ENCODE measurements at places on chromosomes 1 and 21.

GRCh38 chr1:24417681-24418080 is 2.1 kb downstream of the NIPAL3 start:
- H3K36me3 ChIP-seq = no peaks in the 10 kb centered on the region
- H3K4me3 ChIP-seq = no peak overlapping the region
- no peak overlapping the region for H3K27ac ChIP-seq
- no peaks in the 10 kb centered on the region for H3K27me3 ChIP-seq

DNA sequence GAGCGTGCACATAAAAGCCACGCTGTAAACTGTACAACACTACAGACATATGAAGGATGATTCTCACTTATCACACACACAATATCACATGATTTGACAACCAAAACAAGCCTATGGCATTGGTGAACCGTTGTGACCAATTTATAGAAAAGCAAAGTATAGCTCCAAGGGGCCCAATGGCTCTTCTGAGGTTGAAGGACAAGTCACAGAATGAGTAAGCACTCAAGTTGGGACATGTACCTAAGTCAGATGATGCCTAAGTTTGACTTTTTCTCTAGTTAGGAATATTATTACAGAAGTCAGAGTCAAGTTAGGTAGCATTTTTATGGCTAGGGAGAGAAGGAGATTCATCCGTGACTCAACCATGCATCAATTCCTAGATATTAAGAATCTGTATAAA is 45.7 kb downstream of the PLPP3 start:
- peaks cover 10% of the 10 kb centered on the region for H3K36me3 ChIP-seq
- no peak overlapping the region for H3K4me3 ChIP-seq
- no peak overlapping the region for H3K27ac ChIP-seq
- DNase-seq = no peak

- no peak overlapping the region for H3K4me3 ChIP-seq
- no peaks in the 10 kb centered on the region for H3K4me1 ChIP-seq
- no peak for DNase-seq
- no peaks in the 10 kb centered on the region for H3K36me3 ChIP-seq
- no peaks in the 10 kb centered on the region for H3K27me3 ChIP-seq
- no peak overlapping the region for H3K27ac ChIP-seq
Measured at GRCh38 chr1:236494586-236495466, 29.0 kb upstream of the LGALS8 start.

DNA sequence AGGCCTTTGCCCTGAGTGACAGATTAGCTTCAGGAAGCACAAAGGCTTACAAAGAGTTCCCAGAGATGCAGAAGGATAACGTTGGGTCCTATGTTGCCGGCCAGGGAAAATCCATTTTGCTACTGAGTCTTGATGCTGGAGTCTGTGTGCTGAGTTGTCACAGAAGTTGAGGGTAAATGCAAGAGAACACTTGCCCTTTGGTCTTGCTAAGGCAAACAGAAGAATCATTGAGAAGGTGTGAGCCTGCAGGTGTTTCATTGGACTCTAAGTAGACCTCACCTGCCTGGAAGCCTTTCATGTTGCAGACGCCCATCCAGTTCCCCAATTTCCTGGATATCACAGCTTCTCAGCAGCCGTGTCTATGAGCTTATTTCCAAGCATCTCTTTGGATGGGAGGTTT is 105.2 kb downstream of the PCP4 start:
- peaks cover 4% of the 10 kb centered on the region for H3K27me3 ChIP-seq
- no peak overlapping the region for H3K27ac ChIP-seq
- peak overlapping the region; percentile 7 for H3K4me3 ChIP-seq
- no peaks in the 10 kb centered on the region for H3K36me3 ChIP-seq

GRCh38 chr1:2809656-2810055 is 8.2 kb upstream of the TTC34 start:
- H3K36me3 ChIP-seq = no peaks in the 10 kb centered on the region
- no peak for DNase-seq
- no peaks in the 10 kb centered on the region for H3K4me1 ChIP-seq

DNA sequence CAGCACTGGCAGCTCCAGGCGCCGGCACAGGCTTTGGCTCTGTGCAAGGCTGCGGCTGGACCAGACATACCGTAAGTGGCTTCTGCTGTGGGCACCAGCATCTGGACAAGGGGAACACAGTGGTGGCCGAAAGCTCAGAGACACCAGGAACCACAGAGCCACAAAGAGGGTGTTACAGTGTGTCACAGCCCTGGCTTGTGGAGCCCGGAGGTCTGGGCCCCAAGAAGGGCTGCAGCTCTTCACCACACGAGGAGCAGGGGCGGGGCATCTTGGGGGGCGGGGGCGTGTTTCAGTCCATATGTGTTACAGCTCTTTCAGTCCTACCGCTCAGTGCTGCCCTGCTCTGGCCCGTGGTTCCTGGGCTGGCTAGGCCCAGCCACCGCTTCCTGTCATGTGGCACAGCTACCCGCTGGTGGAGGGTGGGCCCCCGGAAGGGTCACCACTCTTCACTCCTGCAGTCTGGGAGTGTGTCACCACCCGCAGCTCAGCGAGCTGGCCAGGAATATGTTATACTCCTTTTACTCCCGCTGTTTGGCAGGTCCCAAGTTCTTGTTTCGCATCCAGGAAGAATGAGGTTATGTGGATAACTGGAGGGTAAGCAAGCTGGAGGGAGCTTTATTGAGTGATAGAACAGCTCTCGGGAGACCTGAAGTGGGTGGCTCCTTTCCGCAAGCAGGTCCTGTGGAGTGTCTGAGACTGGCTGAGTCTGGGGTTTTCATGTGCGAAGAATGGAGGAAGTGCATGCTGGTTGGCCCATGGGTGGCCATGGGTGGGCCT is 3.3 kb upstream of the LSM10 start:
- peak overlapping the region; percentile 70 for H3K4me3 ChIP-seq
- no peaks in the 10 kb centered on the region for H3K27me3 ChIP-seq
- peak; percentile 98 for DNase-seq

- peaks cover under 1% of the 10 kb centered on the region for H3K4me1 ChIP-seq
- H3K4me3 ChIP-seq = no peak overlapping the region
Measured at GRCh38 chr1:109186733-109187086, 27.0 kb upstream of the SARS1 start.

GRCh38 chr1:241787691-241788090 is 60.3 kb upstream of the EXO1 start:
- no peaks in the 10 kb centered on the region for H3K4me1 ChIP-seq
- H3K4me3 ChIP-seq = no peak overlapping the region
- no peak for DNase-seq
- no peak overlapping the region for H3K27ac ChIP-seq
- peaks cover 29% of the 10 kb centered on the region for H3K27me3 ChIP-seq
- no peaks in the 10 kb centered on the region for H3K36me3 ChIP-seq

DNA sequence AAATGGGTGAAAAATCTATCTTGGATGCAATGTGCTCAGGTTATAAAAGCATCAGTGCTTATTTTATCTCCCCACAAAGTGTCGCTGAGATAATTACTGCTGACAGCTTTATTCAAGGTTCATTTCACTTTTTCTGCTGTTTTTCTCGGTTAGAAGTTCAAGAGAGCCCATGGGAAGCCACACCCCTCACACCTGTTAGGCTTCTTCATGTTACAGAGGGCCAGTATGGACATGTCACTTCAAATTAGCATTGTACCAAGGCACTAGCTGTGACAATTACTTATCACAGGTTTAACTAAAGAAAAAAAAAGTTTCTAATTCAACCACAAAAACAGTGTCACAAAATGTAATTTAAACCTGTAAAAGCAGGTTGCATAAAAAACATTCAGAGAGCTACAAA is 187.3 kb upstream of the DMRTA2 start:
- no peaks in the 10 kb centered on the region for H3K4me1 ChIP-seq
- no peak overlapping the region for H3K4me3 ChIP-seq
- no peak for DNase-seq

DNA sequence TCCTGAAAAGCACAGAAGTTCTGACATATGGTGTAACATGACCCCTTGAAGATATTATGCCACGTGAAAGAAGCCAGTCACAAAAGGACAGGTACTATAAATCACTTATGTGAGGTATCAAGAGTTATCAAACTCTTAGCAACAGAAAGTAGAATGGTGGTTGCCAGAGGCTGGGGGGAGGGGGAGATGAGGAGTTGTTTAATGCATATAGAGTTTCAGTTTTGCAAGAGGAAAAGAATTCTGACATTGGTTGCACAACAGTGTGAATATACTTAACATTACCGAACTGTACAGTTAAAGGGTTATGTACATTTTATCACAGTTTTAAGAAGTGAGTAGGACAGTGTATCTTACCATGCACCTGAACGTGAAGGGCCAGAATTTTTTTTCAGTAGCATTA is 80.0 kb downstream of the USP25 start:
- no peaks in the 10 kb centered on the region for H3K4me1 ChIP-seq
- no peak overlapping the region for H3K4me3 ChIP-seq
- no peak overlapping the region for H3K27ac ChIP-seq
- H3K36me3 ChIP-seq = peaks cover 28% of the 10 kb centered on the region

DNA sequence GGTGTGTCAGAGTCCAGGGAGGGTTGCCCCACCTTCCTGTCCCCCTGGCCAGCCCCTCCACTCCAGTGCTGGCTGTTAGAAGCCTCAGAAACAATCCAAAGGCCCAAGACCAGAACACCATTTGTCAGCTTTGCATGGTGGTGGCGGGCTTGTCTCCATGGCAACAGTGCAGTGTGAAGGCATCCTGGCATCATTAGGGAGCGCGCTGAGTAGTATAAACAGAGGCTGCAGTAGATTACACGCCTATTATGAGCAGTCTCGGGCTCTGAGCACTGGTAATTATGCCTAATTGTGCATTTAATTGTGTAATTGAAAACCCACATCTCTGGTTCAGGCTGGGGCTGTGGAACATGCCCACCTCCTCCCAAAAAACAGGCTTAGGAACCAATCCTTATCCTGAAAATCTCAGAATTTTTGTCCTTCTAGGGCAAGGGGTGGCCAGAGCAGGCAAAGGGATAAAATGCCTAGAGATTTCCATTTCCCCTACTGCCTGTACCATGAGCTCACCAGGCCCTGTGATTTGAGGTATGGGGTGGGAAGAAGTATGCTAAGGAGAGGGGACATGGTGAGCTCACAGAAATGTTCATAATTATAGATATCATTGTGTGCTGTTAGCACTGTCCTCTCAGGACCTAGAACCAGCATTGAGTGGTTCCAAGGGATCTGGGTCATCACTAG is 11.7 kb downstream of the NKAIN1 start:
- H3K36me3 ChIP-seq = no peaks in the 10 kb centered on the region
- H3K4me3 ChIP-seq = no peak overlapping the region
- H3K4me1 ChIP-seq = no peaks in the 10 kb centered on the region
- H3K27ac ChIP-seq = peak overlapping the region; percentile 66
- no peaks in the 10 kb centered on the region for H3K27me3 ChIP-seq

GRCh38 chr1:51422367-51423072 is 92.2 kb upstream of the TTC39A start:
- peaks cover 28% of the 10 kb centered on the region for H3K36me3 ChIP-seq
- peak overlapping the region; percentile 62 for H3K27ac ChIP-seq
- DNase-seq = no peak
- H3K27me3 ChIP-seq = no peaks in the 10 kb centered on the region
- H3K4me3 ChIP-seq = peak overlapping the region; percentile 48

GRCh38 chr1:210223226-210223904 is 9.2 kb upstream of the SERTAD4 start:
- H3K36me3 ChIP-seq = no peaks in the 10 kb centered on the region
- H3K4me3 ChIP-seq = no peak overlapping the region
- DNase-seq = no peak
- no peaks in the 10 kb centered on the region for H3K27me3 ChIP-seq
- H3K4me1 ChIP-seq = peaks cover 2% of the 10 kb centered on the region

DNA sequence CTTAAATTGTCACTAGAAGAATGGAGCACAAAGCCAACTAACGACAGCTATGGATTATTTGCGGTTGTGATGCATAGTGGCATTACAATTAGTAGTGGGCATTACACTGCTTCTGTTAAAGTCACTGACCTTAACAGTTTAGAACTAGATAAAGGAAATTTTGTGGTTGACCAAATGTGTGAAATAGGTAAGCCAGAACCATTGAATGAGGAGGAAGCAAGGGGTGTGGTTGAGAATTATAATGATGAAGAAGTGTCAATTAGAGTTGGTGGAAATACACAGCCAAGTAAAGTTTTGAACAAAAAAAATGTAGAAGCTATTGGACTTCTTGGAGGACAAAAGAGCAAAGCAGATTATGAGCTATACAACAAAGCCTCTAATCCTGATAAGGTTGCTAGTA is 13.5 kb downstream of the USP1 start:
- H3K27me3 ChIP-seq = no peaks in the 10 kb centered on the region
- no peaks in the 10 kb centered on the region for H3K4me1 ChIP-seq
- peaks cover 97% of the 10 kb centered on the region for H3K36me3 ChIP-seq
- no peak overlapping the region for H3K27ac ChIP-seq
- no peak for DNase-seq

DNA sequence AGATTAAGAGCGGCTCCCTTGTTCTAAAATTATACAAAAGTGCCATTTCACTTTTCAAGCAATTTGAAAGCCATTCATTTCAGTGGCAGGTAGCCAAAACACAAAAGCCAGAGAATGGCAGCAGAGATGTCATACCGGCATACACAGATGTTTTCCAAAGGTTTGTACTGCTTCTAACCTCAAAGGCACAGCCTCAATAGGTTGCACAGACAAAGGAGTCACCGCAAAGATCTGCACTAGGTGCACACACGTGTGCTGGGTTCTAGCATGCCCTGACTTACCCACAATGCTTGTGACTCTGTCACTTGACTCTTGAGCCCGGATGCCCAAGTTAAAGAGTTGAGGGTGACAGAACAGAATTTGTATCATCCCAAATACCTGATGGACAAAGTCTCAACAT is 448.9 kb upstream of the ADGRL2 start:
- no peak overlapping the region for H3K27ac ChIP-seq
- DNase-seq = no peak
- H3K4me3 ChIP-seq = no peak overlapping the region

DNA sequence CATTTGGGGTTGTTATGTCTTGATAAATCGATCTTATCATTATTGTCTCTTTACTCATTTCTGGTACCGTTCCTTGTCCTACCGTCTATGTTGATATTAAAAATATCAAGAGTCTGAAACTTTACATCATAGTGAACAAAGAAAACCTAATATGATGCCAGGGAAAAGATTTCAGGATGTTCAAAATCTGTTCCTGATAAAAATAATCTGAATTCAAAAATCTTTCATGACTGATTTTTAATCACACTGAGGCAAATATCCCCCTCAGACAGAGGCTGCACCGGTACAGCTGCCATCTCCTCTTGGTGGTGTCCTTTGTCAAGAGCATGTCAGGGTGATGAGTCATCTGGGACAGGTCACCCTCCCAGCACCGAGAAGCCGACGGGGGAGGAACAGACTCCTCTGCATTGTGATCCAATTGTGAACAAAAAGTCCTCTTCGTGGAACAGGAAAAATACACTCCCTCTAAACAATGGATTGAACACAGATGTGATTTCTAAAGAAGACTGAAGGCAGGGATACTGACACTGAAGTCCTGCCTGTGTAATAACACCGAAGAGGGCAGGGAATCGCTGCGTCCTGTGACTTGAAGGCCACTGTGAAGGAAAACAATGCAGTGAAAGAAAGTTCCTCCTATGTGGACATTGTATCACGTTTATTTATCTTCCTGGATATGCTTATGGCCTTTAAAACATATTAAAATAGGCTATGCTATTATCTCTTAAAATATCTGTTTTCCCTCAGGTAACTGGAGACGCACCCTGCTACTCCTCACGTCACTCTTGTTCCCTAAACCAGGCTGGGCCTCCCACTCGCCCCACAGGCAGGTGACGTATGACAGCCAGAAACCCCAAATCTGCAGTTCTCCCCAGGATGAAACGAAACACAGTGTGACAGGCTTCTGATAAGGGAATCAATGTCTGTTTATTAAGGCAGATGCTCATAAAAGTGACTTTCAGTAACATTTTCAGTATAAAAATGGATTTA is 4.3 kb upstream of the SPATC1L start:
- H3K27ac ChIP-seq = peak overlapping the region; percentile 83
- H3K36me3 ChIP-seq = peaks cover 11% of the 10 kb centered on the region
- H3K4me3 ChIP-seq = no peak overlapping the region
- no peaks in the 10 kb centered on the region for H3K4me1 ChIP-seq

- peaks cover 13% of the 10 kb centered on the region for H3K4me1 ChIP-seq
- no peaks in the 10 kb centered on the region for H3K27me3 ChIP-seq
- no peaks in the 10 kb centered on the region for H3K36me3 ChIP-seq
- H3K27ac ChIP-seq = peak overlapping the region; percentile 67
Measured at GRCh38 chr1:153578490-153578889, 12.8 kb upstream of the S100A2 start.

Data from endodermal cell (in vitro differentiated cells).